GM18507 (cell line): ENCODE measurements at places on chromosomes 3 and 15.

DNA sequence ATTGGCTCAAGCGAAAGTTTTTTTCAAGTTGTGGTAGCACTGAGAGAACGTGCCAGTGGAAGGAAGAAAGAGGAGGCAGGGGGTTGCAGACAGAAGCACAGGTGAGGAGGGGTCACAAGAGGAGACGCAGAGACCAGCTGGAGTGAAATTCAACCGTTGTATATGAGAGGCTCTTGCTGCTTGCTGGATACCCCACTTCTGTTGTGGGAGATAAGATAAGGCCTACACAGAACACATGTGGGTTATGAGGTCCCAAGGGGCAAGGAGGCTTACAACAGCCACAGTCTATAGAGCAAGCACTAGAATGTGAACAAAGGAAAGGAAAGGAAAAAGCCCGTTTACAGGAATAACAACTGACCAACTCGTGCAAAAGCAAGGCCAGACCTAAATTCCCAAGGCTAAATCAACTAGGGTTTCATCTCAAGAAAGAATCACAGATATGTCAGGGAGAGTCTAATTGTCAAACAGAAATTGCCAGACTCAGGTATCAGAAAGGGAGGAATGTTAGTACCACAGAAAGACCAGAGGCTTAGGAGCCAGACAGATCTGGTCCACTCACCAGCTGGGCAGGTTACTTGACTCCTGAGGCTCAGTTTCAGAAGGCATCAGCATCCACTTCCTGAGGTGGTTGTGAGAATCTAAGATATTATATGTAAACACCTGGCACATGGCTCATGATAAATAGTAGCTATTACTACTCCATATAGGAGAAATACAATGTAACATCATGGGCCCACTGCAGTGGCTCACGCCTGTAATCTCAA lies 60.9 kb downstream of the MSL2 start:
- DNase-seq = no peak

DNA sequence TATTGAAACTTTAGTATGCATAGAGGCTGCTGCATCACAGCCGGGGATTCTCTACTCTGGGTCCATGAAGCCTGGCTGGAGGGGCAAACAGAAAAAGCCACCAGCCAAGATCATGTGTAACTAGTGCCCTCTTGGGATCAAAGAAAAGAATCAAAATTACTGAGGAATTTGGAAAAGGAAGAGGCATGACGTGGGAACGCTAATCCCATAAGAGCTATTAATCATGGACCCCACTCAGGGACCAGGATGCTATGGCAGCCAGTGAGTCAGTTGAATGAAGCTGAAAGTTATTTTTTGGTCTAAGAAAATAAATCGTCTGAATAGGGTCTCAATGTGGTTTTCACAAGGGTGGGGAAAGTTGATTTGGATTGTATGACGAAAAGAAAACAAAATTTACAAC lies 1165.1 kb downstream of the ROBO2 start:
- DNase-seq = no peak

DNA sequence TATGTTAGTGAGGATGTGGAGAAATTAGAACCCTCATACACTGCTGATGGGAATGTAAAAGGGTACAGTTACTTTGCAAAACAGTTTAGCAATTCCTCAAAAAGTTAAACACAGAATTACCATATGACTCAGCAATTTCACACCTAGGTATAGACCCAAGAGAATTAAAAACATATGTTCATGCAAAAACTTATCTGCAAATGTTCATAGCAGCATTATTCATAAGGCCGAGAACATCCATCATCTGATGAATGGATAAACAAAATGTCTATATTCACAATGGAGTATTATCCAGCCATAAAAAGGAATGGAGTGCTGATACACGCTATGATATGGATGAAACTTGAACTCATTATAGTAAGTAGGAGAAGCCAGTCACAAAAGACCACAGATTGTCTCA lies 10.3 kb downstream of the SEC13 start:
- DNase-seq = no peak

DNA sequence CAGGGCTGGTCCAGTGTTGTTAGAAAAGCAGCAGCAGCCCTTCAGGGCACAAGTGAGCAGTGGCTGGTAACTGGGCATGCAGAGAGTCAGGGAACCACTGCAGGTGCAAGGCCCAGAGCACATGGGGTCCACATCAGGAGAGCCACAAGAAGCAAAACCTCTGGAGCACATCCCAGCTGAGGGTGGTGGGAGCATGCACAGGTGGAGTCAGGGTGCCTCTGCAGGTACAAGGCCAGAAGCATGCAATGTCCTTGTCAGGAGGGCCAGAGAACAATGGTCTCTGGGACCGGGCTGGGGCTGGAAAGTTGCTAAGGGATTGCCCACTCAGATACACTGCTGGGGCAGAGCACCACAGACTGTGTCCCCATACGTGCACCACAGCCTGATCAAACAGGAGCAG lies 226.1 kb upstream of the UBE2E2 start:
- DNase-seq = no peak

GRCh38 chr15:65292938-65293518 lies 2.8 kb upstream of the RNU5A-1 start:
- DNase-seq = no peak

DNA sequence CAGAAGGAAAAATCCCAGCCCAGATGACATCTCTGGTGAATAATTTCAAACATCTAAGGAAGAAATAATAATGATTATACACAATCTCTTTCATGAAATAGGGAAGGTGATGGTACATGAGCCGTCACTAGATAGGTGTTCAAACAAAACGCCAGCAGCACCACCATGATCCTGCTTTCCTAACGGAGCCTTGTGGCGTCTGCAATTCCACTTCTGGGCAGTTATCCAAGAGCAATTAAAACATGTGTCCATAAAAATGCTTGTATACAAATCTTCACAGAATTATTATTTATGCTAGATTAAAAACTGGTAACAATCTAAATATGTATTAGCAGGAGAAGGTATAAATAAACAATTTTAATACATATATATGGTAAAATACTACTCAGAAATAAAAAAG lies 33.7 kb downstream of the RTP4 start:
- DNase-seq = no peak

- DNase-seq = no peak
These were observed 5.4 kb downstream of the ANPEP start for GRCh38 chr15:89809093-89809786.

DNA sequence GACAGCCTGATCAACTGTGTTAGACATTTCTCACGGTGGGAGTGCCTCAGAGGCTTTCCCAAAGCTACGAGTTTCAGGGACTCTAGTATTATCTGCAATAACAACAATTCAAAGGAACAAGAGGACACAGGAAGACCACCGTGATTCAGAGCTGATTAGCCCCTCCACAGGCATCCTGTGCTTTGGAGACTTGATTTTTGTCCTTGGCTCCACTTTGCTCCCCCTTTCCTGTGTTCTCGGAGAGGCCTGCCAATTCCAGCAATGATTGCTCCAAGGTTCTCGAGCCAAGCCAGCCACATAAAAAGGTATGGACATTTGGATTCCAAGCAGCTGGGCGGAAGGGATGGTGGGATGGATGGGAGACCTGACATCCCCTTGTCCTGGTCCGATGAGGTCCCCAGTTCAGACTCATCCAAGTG lies 14.3 kb downstream of the EHD4 start:
- no peak for DNase-seq

DNA sequence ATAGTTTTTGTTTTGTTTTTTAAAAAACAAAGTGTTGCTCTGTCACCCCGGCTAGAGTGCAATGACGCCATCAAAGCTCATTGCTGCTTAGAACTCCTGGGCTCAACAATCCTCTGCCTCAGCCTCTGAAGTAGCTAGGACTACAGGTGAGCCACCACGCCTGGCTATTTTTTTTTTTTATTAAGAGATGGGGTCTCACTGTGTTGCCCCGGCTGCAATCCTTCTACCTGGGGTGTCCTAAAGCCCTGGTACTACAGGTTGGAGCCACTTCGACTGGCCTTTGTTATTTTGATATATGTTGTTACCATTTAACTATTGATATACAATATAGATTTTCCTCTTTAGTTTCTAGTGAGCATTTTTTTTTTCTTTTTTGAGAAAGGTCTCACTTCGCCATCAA lies 2.6 kb downstream of the NGLY1 start:
- no peak for DNase-seq

DNA sequence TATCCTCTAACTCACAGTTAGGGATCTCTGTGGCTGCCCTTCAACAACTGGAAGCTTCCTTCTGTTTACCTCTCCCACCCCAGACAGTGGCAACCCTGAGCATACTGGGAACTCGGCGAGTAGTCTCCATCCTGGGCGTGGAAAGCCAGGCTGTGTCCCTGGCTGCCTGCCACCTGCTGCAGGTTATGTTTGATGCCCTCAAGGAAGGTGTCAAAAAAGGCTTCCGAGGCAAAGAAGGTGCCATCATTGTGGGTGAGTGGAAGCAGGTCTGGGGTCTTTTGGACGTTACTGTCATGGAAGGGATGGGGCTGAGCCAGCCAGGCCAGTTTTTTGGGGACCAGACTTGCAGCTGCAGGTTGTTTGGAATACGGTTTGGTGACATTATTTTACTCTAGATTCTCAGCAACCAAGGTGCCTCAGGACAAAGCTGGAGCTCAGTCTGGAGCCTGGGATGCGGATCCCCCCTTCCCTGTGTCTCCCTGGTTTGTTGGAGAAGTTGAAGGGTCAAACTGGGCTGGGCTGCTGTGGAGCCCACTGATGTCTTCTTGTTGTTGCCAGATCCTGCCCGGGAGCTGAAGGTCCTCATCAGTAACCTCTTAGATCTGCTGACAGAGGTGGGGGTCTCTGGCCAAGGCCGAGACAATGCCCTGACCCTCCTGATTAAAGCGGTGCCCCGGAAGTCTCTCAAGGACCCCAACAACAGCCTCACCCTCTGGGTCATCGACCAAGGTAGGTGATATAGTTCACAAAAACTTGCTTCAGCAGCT lies 7.5 kb downstream of the UNC45A start:
- no peak for DNase-seq

GRCh38 chr3:70853161-70853944 lies 540.9 kb upstream of the MDFIC2 start:
- no peak for DNase-seq

GRCh38 chr15:62769604-62770003 lies 272.9 kb upstream of the TPM1 start:
- no peak for DNase-seq

DNA sequence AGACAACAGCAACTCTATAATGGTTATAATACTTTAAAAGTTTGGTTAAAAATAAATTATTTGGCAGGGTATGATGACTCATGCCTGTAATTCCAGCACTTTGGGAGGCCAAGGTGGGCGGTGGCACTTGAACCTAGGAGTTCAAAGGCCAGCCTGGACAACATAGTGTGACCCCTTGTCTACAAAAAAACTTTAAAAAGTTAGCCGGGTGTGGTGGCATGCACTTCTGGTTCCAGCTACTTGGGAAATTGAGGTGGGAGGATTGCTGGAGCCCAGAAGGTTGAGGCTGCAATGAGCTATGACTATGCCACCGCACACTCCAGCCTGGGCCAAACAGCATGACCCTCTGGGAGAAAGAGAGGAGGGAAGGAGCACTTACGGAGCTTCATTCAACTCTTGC lies 7.7 kb upstream of the TRPC1 start:
- DNase-seq = no peak

GRCh38 chr15:39013262-39013661 lies 448.6 kb upstream of the RASGRP1 start:
- no peak for DNase-seq

DNA sequence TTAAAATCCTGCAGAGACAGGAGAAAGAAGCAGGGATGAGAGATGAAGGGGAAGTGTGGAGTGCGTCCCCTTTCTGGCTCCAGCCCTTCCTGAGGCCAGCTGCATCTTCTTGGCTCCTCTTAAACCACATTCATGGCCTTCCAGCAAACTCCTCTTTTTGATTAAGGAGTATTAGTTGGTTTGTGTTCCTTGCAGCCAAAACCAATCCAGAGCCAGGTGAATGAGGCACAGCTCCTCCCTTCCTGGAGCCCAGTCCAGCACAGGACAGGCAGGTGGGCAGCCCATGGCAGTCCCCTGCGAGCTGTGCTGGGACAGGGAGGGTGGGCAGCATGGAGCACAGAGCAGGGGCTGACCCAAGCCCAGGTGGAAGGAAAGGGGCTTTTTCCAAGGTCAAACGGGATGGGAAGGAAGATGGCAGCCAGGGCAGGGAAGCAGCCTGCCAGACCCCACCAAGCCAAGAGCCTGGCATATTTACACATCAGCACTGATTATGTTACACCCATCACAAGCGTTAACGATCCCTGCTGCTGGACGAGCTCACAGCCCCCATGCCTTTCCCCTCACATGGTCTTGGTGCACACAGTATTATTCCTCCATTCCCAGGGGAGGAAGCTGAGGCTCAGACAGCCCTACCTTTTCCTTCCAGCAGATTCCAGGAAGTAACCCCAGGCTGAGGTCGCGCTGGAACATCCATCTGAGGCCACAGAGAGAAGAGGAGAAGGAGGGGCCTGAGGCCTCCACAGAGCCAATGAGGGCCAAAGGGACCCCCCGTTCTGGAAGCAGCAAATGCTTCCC lies 175.6 kb downstream of the SMAD6 start:
- DNase-seq = no peak

DNA sequence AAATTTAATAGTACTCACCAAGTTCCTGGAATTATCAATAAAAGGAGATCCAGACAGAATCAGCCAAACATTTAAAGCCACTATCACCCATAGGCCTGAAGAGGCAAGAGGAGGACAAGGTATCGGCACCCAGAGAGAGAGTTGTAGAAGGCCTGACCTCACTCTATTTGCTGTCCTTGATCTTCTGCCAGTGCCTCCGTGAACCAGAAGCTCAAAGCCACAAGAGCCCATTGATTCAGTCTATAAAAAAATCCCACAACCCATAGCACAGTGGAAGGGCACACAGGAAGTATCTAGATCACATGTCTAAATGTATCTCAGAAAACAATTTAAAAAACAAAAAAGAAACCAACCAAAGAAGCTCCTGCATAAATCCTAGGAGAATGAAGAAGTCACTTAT lies 68.6 kb upstream of the FAM174B start:
- DNase-seq = no peak

GRCh38 chr3:4977853-4978203 lies 1.4 kb upstream of the BHLHE40 start:
- DNase-seq = no peak

DNA sequence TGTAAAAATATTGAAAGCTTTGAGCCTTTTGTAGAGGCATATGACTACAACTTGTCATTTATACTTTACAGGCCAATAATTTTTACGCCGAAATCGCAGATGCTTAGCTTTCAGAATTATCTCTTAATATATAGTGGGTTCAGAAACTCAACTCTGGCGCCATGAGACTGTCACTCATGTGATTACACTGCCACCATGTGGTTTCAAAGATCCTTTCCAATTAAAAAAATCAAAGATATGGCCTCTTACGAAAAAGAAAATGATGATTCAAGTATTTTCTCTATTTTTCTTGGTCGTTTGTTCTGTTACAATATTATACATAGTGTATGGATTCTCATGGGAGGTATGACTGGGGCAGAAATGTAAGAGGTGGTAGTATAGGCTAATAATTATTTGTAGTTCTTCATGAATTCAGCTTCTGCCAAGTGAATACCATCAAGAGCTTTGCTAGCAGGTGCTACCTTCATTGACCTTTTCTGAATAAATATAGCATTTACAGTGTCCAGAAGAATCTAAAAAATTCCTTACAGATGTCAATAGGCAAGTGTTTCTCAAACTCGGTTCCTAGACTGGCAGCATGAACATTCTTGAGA lies 751.7 kb upstream of the GOLIM4 start:
- DNase-seq = no peak
